ENCODE measurements at places on chromosomes 4 and X. TPM values are rescaled to one million over a fixed set of nuclear protein-coding genes. Genes with fewer than 3 reads are reported as not detected.

GRCh38 chr4:88441696-88442095 is 15.2 kb upstream of the HERC5 start:
- DNase-seq = no peak
- H3K27me3 ChIP-seq = no peaks in the 10 kb centered on the region
- no peak overlapping the region for H3K27ac ChIP-seq
- H3K4me1 ChIP-seq = no peaks in the 10 kb centered on the region

GRCh38 chrX:33142331-33142730 is 69.0 kb downstream of the DMD start:
- H3K36me3 ChIP-seq = no peaks in the 10 kb centered on the region
- no peaks in the 10 kb centered on the region for H3K27me3 ChIP-seq
- H3K27ac ChIP-seq = no peak overlapping the region
- H3K4me1 ChIP-seq = no peaks in the 10 kb centered on the region

Gene CCNA2
- 1.3 TPM for total RNA-seq

Gene TRIM60
- total RNA-seq = not detected

DNA sequence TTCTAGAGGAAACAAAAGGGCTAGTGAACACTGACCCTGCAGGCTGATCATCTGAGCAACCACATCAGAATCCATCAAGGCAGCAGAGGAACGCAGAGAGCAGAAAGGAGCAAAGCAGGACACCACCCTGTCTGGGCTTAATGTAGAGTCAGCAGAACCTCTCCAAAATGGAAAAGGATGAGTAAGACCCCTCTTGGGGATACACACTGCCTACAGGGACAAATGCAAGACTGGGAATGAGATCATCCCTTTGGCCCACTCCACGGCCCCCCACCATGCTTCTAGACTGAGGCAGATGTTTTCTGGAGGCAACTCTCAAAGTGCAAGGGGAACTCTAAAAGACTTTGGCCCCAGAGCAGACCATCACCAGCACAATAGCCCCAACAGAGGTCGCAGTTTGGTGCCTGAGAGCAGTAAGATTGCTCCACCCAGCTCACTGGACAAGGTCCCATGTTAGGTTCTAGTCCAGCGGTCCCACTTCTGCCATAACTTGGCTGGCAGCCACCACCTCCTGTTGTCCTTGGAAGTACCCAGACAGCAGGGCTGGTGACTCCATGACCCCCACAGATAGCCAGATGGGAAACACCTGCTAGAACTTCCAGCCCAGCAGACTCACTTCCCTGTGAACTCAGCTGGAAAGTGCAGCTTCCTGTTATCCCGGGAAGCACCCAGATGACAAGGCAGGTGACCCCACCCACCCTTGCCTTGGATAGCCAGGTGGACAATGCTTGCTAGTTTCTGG is 372.7 kb downstream of the INPP4B start:
- H3K27me3 ChIP-seq = no peaks in the 10 kb centered on the region
- peaks cover 14% of the 10 kb centered on the region for H3K4me1 ChIP-seq
- no peaks in the 10 kb centered on the region for H3K36me3 ChIP-seq
- H3K4me3 ChIP-seq = no peak overlapping the region
- DNase-seq = no peak
- no peak overlapping the region for H3K27ac ChIP-seq

- H3K4me3 ChIP-seq = no peak overlapping the region
- DNase-seq = no peak
- H3K27me3 ChIP-seq = no peaks in the 10 kb centered on the region
- H3K27ac ChIP-seq = no peak overlapping the region
- no peaks in the 10 kb centered on the region for H3K4me1 ChIP-seq
- H3K36me3 ChIP-seq = no peaks in the 10 kb centered on the region
Observed at GRCh38 chrX:106391284-106391911, 220.4 kb upstream of the RADX start.

Gene P2RY4
- 0.39 TPM for total RNA-seq

Gene CENPI
- total RNA-seq = 1.1 TPM

DNA sequence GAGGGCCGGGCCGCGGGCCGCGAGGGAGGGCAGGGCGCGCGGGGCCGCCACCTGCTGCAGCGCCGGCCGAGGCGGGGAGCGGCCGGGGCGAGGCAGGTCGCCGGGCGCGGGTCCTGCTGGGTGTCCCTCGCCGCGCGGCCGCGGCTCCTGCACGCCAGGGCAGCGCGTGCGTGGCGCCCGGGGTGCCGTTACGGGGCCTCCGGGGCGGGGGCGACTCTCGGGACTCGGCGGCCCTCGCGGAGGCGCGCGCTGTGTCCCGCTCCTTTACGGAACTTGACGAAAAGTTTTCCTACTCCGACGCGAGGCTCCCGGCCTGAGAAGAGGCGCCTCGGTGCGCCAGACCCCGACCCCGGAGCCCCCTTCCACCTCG is 329 bp downstream of the TBC1D14 start:
- DNase-seq = no peak
- H3K27me3 ChIP-seq = no peaks in the 10 kb centered on the region
- no peaks in the 10 kb centered on the region for H3K36me3 ChIP-seq
- peak overlapping the region; percentile 94 for H3K27ac ChIP-seq
- peaks cover 63% of the 10 kb centered on the region for H3K4me1 ChIP-seq

DNA sequence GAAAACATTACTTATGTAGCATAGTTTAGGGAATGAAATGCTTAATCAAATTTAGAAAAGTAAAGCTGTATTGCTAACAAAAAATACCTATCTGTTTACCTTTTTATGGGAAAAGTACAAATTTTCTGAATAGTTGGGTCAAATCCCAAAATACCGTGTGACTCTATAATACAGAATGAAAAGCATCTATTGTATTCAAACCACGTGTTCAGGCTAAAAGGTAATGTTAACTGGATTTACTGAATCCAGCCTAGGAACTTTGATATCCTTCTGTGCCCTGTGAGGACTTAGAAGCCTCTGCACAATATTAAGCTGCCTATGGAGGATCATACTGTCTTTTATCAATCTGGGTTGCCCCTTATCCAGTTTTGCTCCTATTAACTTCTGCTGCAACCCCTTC is 36.3 kb upstream of the AGA start:
- no peaks in the 10 kb centered on the region for H3K27me3 ChIP-seq
- DNase-seq = no peak
- peaks cover 3% of the 10 kb centered on the region for H3K4me1 ChIP-seq
- H3K36me3 ChIP-seq = no peaks in the 10 kb centered on the region
- no peak overlapping the region for H3K27ac ChIP-seq

- no peak for DNase-seq
- H3K36me3 ChIP-seq = no peaks in the 10 kb centered on the region
- H3K4me3 ChIP-seq = no peak overlapping the region
- no peaks in the 10 kb centered on the region for H3K27me3 ChIP-seq
- no peaks in the 10 kb centered on the region for H3K4me1 ChIP-seq
Observed at GRCh38 chr4:124469981-124470380, 242.6 kb downstream of the ANKRD50 start.

Gene SERPINA7
- total RNA-seq = not detected

Gene MBNL3
- total RNA-seq = 14.0 TPM

DNA sequence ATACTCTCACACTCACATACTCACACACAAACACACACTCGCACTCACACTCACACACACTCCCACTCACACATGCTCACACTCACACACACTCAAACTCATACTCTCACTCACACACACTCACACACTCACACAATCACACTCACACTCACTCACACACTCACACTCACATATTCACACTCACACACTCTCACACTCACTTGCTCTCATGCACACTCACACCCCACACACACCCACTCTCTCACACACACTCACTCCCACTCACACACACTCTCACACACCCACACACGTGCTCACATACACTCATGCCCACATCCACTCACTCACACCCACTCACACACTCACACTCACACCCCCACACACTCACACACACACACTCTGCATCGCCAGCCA is 4.9 kb upstream of the ATP2B3 start:
- H3K4me3 ChIP-seq = no peak overlapping the region
- no peaks in the 10 kb centered on the region for H3K4me1 ChIP-seq
- no peak for DNase-seq
- H3K27ac ChIP-seq = no peak overlapping the region
- no peaks in the 10 kb centered on the region for H3K36me3 ChIP-seq
- no peaks in the 10 kb centered on the region for H3K27me3 ChIP-seq

DNA sequence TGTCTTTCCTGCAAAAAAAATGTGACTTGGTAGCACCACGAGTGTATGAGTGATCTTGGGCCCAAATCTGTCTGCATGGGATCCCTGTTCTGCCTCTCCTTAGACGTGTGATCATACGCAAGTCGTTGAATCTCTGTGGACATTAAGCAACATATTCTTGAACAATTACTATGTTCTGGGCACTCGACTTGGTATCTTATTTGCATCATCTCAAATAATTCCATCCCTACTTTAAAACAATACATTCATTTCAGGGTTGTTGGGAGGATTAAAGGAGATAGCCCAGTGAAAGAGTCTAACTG is 145.4 kb upstream of the CPEB2 start:
- H3K27me3 ChIP-seq = no peaks in the 10 kb centered on the region
- H3K36me3 ChIP-seq = no peaks in the 10 kb centered on the region
- H3K4me1 ChIP-seq = no peaks in the 10 kb centered on the region
- H3K27ac ChIP-seq = no peak overlapping the region
- H3K4me3 ChIP-seq = no peak overlapping the region

- no peak within 1 kb of the TSS for H3K4me3 ChIP-seq
- no peaks in the 10 kb centered on the region for H3K4me1 ChIP-seq
- H3K36me3 ChIP-seq = no peaks in the 10 kb centered on the region
- H3K27ac ChIP-seq = no peak within 1 kb of the TSS
- peak; percentile 38 for DNase-seq
Observed at GRCh38 chr4:151276787-151277562, at the start of gene PRSS48. Gene PRSS48 (plus strand): TSS chr4:151277161. CDS start chr4:151277173, 12 bp downstream.

Gene CLDN22
- total RNA-seq = not detected

Gene ABLIM2
- 2.0 TPM for total RNA-seq

- H3K4me3 ChIP-seq = peak overlapping the region; percentile 49
- DNase-seq = peak; percentile 38
- peaks cover 8% of the 10 kb centered on the region for H3K27me3 ChIP-seq
- H3K27ac ChIP-seq = peak overlapping the region; percentile 0
- peaks cover 9% of the 10 kb centered on the region for H3K4me1 ChIP-seq
Observed at GRCh38 chr4:80540785-80541469, 205.4 kb downstream of the CFAP299 start.

DNA sequence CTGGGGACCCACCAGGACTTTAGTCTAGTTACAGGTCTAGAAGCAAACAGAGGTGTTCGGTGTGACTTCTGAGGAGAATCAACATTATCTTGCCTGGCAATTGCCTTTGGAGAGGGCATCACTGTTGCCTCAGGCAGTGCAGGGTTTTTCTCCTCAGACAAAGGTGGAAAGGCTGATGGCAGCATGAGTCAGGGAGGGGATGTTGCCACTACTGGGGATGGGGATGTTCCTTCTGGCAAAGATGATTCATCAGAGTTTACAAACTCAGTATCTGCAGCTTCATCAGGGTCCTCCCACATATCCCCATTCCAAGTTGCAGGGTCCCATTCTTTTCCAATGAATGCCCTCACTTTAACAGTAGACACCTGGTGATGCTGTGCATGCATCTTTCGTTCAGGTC is 91.3 kb upstream of the GALNTL6 start:
- H3K4me1 ChIP-seq = no peaks in the 10 kb centered on the region
- H3K36me3 ChIP-seq = no peaks in the 10 kb centered on the region
- no peak for DNase-seq
- H3K27ac ChIP-seq = no peak overlapping the region
- H3K4me3 ChIP-seq = no peak overlapping the region

GRCh38 chrX:118565853-118566252 is 70.2 kb downstream of the DOCK11 start:
- H3K27ac ChIP-seq = no peak overlapping the region
- peaks cover 2% of the 10 kb centered on the region for H3K4me1 ChIP-seq
- H3K4me3 ChIP-seq = no peak overlapping the region
- DNase-seq = no peak

- H3K4me3 ChIP-seq = no peak overlapping the region
- H3K36me3 ChIP-seq = no peaks in the 10 kb centered on the region
- H3K27ac ChIP-seq = no peak overlapping the region
- H3K27me3 ChIP-seq = peaks cover 8% of the 10 kb centered on the region
Observed at GRCh38 chrX:109472939-109473735, 8.7 kb downstream of the GUCY2F start.

Gene OGT
- 557 TPM for total RNA-seq

DNA sequence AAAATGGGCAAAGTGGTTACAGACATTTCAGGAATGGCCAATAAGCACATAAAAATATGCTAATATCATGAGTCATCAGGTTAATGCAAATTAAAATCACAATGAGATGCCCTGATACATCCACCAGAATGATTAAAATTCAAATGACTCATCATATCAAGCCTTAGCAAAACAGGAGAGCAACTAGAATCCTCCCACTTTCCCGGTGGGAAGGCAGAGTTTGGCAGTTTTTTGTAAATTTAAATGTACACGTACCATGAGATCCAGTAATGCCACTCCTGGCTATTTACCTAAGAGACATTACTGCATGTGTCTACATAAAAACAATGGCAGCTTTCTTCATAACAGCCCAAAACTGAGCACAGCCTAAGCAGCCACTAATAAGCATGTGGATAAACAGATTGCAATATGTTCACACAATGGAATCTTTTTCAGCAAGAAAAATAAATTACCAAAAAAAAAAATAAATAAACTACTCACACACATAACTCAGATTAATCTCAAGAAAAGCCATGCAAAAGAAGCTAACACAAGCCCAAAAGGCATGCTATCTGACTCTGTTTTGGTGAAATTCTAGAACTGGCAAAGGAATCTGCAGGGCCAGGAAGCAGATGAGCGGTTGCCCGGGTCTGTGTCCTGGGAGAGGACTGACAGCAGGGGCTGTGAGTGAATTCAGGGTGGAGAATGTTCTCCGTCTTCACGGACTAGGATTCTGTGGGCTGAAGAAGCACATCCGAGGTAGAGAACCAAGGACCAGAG is 48.8 kb downstream of the AFAP1 start:
- no peaks in the 10 kb centered on the region for H3K27me3 ChIP-seq
- H3K27ac ChIP-seq = no peak overlapping the region
- H3K36me3 ChIP-seq = no peaks in the 10 kb centered on the region
- no peak for DNase-seq

Gene PGAM4
- not detected for total RNA-seq

DNA sequence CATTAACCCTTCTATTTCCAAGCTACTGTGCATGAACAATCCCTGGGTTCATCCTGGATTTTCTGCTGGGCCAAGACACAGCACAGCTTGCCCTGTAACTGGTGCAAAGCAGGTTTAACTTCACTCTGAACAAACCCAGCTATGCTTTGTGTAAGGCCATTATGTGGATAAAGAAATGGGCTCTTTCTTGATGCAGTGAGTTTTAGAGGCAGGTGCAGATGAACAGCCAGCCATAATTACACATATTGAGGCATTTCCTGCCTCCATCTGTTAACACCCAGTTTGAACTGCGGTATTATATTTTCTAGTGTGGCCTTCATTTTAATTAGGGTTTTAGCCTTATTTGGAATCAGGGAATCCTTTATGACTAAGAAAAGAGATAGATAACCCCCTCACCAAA is 68.7 kb upstream of the ARX start:
- no peak for DNase-seq
- no peak overlapping the region for H3K27ac ChIP-seq
- no peaks in the 10 kb centered on the region for H3K4me1 ChIP-seq
- H3K4me3 ChIP-seq = no peak overlapping the region

Gene PROM1
- total RNA-seq = 2.9 TPM
